COR-L47 (cell line): ENCODE measurements at places on chromosomes 4 and X.

GRCh38 chr4:65071564-65071963 lies 598.7 kb downstream of the EPHA5 start:
- no peak for DNase-seq

GRCh38 chr4:42345962-42346544 lies 51.2 kb upstream of the SHISA3 start:
- DNase-seq, result no peak

DNA sequence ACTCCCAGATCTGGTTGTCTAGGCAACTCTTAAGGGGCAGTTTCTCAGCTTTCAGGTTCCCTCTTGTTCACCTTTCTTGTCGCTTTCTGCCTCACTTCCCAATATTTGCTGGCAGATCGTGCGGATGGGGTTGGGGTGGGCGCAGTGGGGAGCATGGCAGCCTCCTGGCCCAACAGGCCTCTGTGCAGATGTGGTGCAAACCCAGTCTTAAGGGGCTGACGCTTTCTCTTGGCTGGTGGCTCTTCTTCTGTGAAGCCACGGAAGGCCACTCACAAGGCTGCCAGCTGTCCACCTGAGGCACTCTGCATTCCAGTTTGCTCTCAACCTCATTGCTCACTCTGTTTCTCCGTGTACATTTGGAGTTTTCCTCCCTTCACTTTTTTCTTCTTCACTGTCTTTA lies 61.7 kb downstream of the NBDY start:
- DNase-seq, result no peak

DNA sequence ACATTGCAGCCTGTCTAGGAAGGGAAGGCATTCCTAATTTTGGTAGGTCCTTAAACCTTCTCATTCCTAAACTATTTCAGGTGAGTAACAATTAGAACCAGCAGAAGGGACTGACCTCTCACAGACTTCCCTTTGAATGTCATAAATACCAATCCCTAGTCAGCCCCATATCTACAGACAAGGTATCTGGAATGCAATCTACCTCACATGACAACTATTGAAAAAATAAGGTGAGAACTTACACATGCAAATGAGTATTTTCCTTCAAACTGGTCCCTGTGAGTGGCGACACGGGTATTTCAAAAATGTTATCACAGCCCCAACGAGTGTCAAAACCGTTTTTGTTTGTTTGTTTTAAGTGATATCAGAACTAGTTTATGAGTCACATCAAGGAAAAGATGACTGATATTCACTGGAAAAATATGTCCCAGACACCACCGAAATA lies 102.4 kb upstream of the VCX2 start:
- no peak for DNase-seq

- DNase-seq, result no peak
Measured at GRCh38 chrX:39983715-39984114, 114.0 kb downstream of the BCOR start.

DNA sequence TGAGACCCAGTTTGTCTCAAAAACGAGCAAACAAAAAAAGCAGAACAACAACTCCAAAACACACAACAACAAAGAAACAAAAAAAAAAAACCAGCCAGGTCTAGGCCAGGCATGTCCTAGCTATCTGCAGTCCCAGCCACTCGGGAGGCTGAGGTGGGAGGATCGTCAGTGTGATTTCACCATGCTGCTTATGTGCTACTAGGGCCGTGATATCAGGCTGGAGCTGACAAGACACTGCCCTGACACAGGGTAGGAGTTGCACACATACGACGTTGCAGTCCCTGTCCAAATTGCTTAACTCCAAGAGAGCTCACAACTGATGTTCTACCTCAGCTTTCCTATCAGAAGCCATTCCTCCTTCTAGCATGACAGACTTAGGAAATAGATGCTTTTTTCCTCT lies 204.9 kb downstream of the AASDH start:
- no peak for DNase-seq

- peak; percentile 37 for DNase-seq
Measured at GRCh38 chr4:1910643-1911042, 39.5 kb downstream of the NSD2 start.

DNA sequence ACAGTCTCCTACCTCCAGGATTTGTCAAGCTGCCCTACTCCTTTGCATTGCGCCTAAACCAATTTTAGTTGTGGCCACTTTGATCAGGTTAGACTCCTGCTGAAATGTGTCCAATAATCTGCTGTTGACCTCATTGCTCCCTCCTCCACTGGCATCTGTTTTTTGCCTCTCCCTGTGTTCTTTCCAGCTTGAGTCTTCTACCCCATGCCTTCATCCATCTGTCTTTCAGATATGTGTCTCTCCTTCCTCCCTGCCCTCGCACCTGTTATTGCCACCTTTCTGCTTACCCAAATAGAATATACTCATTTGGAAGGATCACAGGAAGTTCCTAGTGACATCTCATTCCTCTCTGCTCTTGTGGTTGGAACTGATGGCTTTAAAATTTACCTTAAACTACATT lies 366.6 kb upstream of the CLNK start:
- no peak for DNase-seq

GRCh38 chrX:12065251-12065650 lies 73.0 kb upstream of the FRMPD4 start:
- no peak for DNase-seq

GRCh38 chr4:183424109-183424744 lies 20.2 kb upstream of the CDKN2AIP start:
- no peak for DNase-seq

GRCh38 chr4:130850019-130850524 lies 1754.1 kb downstream of the C4orf33 start:
- no peak for DNase-seq

- no peak for DNase-seq
Measured at GRCh38 chr4:104870495-104871233, 276.0 kb upstream of the TET2 start.

DNA sequence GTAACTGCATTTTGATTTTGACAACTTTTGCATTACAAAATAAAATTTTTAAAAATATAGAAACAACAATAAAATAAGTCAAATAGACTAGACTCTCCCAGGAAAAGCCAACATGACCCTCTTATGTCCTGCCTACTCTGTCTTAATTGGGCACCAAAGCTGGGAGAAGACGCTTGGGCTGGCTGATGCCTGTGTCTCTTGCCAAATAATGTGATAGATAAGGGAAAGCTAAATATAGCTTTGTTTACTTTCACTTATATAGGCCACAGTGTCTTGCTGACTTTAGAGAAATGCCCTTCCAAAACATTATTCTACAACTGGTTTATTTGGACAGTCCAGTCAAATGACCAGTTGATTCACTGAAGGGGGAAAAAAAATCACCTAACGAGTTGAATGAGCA lies 54.2 kb downstream of the FMR1NB start:
- DNase-seq, result no peak

DNA sequence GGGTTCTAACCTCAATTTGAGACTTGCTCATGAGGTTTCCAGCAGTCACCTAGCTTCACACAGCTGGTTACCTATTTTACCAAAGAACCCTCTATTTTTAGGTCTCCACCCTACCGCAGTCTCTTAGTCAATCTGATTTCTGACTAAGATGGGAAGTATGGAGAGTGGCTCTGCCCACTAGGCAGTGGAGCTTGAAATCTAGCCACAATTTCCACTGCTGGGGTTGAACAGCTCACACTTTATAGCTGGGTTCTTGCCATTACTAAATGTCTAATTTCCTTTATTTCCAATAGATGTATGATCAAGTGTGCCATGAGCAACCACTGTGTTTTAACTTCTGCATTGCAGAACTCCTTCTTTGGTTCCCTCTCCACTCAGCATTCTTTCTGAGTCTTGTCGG lies 43.1 kb downstream of the GASK1B start:
- no peak for DNase-seq

DNA sequence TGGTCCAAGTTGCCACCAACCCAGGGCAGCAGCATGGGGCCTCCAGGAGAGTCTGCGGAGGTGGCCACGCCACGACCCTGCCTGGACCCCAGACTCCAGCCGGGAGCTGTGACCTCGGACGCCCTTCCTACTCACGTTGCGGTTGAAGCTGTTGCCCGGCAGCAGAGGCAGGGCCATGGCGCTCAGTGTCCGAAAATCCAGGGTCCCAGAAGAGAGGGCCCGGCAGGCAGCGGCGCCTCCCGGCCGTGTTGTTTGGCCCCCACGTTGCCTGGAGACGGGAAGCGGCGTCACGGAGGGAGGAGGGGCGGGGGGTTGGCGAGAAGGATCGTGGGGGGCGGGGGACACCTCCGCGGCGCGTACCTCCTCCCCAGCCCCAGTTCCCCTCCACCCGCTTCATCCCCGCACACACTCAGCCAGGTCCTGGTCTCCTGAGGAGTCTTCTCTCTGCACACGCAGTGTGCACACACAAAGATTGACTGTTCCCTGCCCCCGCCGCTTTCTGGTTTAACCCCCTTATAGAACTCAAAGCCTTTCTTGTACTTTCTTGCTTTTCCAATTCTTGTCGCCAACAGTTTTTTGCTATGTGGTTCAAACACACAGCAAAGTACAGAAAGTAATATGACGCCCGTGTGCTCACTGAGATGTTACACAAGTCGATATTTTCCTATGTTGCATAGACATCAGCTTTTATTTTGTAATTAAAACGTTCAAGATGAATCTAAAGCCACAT lies at the start of gene EFHC2:
Gene EFHC2 (minus strand): TSS at position 261 of the 730 bp plus-strand sequence. CDS start 84 bp downstream, at position 177.
- no peak for DNase-seq

- DNase-seq, result peak; percentile 25
Measured at GRCh38 chr4:25861951-25862410, 807 bp downstream of the SEL1L3 start.

- no peak for DNase-seq
Measured at GRCh38 chrX:138463476-138463875, 248.0 kb downstream of the FGF13 start.

- no peak for DNase-seq
Measured at GRCh38 chrX:110277609-110278008, 40.3 kb downstream of the AMMECR1 start.

- no peak for DNase-seq
Measured at GRCh38 chrX:67917421-67918010, 373.7 kb downstream of the AR start.

DNA sequence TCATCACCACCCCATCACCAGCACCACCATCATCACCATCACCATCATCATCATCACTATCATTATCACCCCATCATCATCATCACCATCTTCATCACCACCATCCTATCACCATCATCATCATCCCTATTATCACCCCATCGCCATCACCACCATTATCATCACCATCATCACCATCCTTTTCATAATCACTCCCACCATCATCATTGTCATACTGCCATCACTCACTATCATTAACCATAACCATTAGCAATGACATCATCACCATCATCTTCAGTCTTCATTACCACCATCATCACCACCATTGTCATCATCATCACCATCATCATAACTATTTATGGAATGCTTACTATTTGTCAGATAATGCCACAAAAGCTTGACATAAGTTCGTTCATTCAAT lies 35.7 kb downstream of the CRMP1 start:
- DNase-seq, result no peak

- DNase-seq, result no peak
Measured at GRCh38 chrX:138719396-138719795, 7.9 kb upstream of the FGF13 start.

GRCh38 chrX:154378059-154378798 lies 866 bp upstream of the EMD start:
- DNase-seq, result peak; percentile 29

DNA sequence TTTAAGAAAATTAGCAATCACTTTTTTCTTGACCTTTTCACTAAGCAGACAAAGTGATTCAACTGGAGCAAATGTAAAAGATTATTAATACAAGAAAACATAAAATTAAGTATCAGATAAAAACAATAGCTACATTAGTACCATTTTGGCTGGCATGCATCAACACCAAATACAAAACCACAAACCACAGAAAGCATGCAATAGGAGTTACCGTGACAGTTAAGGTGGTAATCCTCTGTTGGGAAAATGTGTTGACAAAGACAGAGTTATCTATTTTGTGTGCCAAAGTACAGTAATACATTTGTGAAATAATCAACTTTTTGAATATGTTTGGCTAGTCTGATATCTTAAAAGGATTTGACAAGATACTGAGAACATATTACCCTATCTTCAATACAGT lies 89.8 kb upstream of the ETNPPL start:
- DNase-seq, result no peak

DNA sequence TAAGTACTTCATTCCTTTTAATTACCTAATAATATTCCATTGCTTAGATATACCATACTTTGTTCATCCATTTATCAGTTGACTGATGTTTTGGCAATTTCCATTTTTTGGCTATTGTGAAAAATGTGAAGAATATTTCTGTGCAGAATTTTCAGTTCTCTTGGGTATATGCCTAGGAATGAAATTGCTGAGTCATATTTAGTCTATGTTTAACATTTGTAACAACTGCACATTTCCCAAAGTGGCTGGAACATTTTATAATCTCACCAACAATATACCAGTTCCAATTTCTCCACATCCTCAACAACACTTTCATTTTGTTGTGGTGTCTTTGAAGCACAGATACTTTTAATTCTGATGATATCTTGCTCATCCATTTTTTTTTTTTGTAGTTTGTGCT lies 215.5 kb downstream of the PDGFC start:
- DNase-seq, result no peak

- DNase-seq, result no peak
Measured at GRCh38 chrX:73822775-73823174, 259.8 kb downstream of the CHIC1 start.

DNA sequence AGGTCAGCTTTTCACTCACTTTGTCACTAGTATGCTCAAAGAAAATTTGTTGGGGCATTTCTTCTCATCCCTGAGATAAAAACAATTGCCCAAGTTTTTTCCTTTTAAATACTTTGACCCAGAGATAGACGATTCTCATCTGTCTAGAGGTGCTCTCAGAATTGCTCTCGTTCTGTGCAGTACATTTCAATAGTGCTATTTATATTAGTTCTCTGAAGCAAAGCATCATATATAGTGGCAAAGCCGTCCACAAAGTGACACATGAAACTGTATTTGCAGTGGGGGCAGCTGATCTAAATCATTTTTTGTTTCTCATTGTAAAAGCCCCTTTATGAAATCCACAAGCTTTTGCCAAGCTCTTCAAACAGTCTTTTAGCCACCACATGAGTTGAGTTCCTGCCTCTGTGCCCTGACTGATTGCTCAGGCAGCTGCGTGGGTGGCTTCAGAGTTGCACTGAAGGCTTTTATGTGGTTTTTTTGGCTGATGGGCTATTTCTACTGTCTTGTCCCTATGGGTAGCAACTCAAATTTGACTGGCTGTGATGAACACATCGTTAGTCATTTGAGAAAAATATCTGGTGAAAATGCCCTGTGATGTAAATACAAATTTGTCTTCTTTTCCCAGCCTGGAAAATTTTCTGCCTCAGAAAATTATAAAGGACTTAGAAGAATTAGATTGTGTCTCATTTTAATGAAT lies 119.1 kb upstream of the OTUD4 start:
- DNase-seq, result no peak

- DNase-seq, result no peak
Measured at GRCh38 chr4:189046642-189047041, 894.0 kb upstream of the FRG1 start.

GRCh38 chrX:74814681-74815080 lies 110.6 kb downstream of the NEXMIF start:
- peak; percentile 45 for DNase-seq

GRCh38 chrX:105823092-105823455 lies 735 bp downstream of the NRK start:
- DNase-seq, result no peak
